Suprapubic skin (tissue), 4 donors: ENCODE measurements at places on chromosomes 3 and 15. TPM values are rescaled to one million over a fixed set of nuclear protein-coding genes. Genes with fewer than 3 reads are reported as not detected.

Gene NCKIPSD
- 39.5 TPM for total RNA-seq

Gene GP5
- not detected for total RNA-seq

Gene SLCO3A1
- 131 TPM for total RNA-seq

Gene PYGO1
- total RNA-seq, result 2.7 TPM

Gene KCNMB3
- total RNA-seq, result 0.83 TPM

Gene BLM
- total RNA-seq, result 0.80 TPM

Gene SPTBN5
- 2.7 TPM for total RNA-seq

Gene TLR9
- total RNA-seq, result not detected

Gene IL5RA
- 0.16 TPM for total RNA-seq

Gene TERC
- 33.2 TPM for total RNA-seq

Gene GP9
- total RNA-seq, result not detected

Gene TSPAN3
- total RNA-seq, result 102 TPM

Gene ACOX2
- total RNA-seq, result 9.1 TPM
